Bronchial smooth muscle cell (primary cell): ENCODE measurements at places on chromosomes 3 and 15. TPM values are rescaled to one million over a fixed set of nuclear protein-coding genes. Genes with fewer than 3 reads are reported as not detected.

THBS1 gene
- 703 and 791 TPM in 2 replicates for total RNA-seq

TMEM62 gene
- total RNA-seq = 3.3 and 8.7 TPM in 2 replicates

SLC28A2 gene
- not detected in 2 replicates for total RNA-seq

IL16 gene
- total RNA-seq = 2.4 and 3.2 TPM in 2 replicates

PYDC2 gene
- not detected in 2 replicates for total RNA-seq

TMOD2 gene
- total RNA-seq = 5.1 and 5.2 TPM in 2 replicates
